Hematopoietic multipotent progenitor cell treated with erythropoietin and hydrocortisone succinate and interleukin-3 and kit ligand, for 17 days (in vitro differentiated cells): ENCODE measurements at places on chromosomes 6 and 20.

DNA sequence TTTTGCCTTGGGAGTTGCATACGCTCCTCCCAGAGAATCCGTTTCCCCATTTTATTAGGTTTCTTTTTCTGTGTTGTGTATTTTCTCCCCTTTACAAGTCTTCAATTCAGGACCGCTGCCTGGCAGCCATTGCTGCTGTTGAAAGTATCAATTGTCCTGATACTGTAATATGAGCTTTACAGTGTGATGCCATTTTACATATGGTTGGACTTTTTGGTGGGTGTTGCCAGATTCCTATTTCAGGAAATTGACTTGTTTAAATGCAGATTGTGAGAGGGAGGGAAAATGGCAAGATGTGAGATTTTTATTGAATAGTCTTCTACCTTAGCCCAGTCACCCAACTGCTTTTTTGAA is 1.2 kb downstream of the PANK2 start:
- no peak for DNase-seq

- DNase-seq, result no peak
Observed at GRCh38 chr6:89985751-89986493, 91.7 kb downstream of the GJA10 start.

GRCh38 chr20:47305667-47306066 is 50.8 kb downstream of the ZMYND8 start:
- no peak for DNase-seq

GRCh38 chr20:44540834-44541233 is 19.0 kb upstream of the SERINC3 start:
- no peak for DNase-seq

DNA sequence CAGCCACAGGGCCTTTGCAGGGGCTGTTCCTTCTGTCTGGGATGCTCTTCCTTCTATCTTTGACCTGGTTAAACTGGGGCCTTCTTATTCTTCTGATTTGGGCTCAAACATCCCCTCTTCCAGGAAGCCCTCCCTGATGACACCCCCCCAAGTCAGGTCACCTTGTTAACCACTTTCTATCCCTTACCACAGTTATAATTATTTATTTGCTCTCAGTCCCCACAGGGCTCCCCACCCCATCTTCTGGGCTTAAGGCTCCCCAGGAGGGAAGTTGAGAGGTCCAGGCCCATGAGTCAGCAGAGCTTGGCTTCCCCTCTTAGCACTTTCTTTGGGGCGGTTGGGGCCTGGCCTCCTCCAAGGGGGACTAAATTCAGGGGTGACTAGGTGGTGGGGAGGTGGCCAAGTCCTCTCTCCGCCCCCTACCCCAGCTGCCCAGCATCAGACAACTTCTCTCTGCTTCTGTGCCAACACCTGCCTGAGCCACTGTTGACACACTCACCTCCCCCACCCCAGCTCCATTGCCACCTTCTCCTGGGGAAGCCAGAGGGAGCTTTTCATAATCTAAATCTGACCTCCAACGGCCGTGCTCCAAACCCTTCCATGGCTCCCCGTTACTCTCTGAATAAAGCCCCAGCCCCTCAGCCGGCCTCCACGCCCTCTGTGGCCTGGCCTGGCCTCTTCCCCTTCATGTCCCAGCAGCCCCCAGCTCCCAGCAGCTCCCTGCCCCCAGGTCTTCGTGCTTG is 70.0 kb downstream of the CEBPB start:
- DNase-seq, result no peak

GRCh38 chr6:157312757-157313156 is 10.6 kb downstream of the TMEM242 start:
- DNase-seq, result peak; percentile 26

GRCh38 chr6:158789115-158789917 is 29.9 kb downstream of the EZR start:
- no peak for DNase-seq

DNA sequence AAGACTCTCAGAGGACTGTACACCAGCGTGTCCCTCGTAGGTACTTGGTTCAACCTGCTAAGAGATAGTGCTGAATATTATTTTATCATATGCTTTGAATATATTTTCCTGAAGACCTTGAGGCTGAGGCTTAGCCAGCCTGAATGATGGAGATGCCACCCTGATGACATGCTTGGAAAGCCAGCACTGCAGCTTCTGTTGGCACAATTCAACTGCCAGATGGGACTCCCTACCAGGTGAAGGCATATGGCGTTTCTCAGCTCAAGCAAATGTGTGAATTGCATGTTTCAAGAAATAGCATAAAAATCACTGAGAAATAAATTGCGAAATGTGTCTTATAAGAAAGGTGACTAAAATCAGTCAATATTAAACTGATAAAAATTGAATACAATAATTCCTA is 228.1 kb upstream of the CST7 start:
- no peak for DNase-seq

DNA sequence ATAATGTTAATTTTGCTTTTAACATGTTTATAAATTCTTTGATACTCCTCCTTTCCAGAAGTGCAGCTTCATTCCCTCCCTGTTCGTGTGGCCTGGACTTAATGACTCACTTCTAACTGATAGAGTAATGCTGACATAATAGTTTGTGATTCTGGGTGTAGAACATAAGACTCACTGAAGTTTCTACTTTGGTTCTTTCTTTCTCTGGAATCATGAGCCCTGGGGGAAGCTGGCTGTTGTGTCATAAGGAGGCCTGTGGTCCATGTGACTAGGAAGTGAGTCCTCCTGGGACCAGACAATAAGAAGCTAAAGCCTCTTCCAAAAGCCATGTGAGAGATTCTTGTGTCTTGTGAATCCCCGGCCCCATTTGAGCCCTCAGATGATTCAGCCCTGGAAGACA is 30.5 kb upstream of the HLA-G start:
- DNase-seq, result no peak

DNA sequence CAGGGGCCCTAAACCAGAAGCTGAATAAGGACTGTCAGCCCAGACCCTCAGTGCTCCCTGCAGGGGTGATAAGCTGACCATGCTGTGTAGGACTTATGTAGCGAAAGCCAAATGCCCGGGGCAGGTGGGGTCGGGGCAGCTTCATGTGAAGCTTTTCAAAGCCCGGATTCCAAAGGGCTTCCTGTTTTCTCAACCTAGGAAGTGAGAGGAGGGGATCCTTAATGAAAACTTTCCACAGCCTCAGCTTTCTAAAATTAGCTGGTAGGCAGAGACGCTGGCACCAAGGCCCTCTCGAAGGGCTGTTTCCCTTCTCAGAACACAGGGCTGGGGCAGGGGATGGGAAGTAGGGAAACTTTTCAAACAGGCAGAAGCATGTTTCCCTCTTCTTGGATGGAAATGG is 148.9 kb downstream of the NFATC2 start:
- no peak for DNase-seq

DNA sequence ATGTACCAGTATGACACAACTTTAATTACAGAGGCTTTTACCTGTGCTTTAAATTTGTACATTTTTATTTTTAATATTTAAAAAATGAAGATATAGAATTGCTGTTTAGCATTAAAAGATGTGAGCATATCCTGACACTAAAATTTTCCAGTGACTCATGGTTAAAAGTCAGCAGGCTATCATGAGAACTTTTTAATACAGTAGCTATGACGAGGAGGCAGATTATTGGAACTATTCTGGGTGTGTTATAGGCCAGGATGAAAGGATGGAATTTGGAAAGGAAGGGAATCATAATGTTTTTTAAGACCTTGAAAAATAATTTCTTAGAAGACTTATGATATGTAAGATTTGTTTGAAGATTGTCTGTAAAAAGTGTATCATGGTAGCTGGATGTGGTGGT is 91.0 kb downstream of the GFRA4 start:
- no peak for DNase-seq

GRCh38 chr6:3222506-3223038 is 4.9 kb downstream of the TUBB2B start:
- no peak for DNase-seq

GRCh38 chr6:40877362-40877761 is 161.7 kb downstream of the UNC5CL start:
- DNase-seq, result no peak

DNA sequence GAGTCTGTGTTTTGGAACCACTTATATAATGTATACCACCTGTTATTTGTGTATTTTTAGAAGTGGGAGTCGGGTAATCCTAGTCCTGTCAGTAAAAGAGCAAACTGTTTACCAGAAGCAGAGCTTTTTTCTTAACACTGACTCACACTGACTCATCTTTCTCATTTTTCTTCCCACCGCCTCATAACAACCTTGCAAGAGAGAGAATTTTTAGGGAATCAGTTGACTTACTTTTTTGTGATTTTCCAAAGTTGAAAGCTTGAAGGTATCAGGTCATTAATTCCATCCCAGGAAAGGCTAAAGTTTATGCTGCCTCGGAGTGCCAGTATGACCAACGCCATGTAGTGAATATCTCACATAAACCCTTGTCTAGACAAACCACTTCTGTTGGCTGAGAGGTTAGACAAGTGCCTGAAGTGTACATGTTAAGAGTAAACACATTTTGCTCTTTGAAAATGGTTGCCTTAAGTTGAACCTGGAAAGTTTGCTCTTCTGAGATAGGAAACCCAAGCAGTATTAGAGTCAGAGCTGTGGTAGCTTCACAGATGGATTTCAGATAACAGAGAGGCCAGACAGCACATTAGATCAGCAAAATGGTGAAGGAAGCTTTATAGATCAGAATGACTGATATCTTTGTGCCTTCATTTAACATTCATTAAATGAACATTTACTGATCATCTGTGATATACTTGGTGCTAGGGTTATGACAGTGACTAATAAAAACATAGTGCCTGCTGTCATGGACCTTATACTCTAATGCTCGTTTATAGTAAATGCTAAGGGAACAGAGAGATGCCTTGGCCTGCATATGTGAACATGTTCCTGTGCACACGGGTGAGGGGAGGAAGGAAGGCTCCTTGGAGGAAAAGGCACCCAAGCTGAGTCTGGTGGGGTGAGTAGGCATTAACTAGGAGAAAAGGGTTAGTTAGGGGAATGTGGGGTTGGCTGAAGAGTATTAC is 29.1 kb upstream of the PKIG start:
- DNase-seq, result peak; percentile 75

- no peak for DNase-seq
Observed at GRCh38 chr6:22545051-22545450, 24.3 kb upstream of the HDGFL1 start.

DNA sequence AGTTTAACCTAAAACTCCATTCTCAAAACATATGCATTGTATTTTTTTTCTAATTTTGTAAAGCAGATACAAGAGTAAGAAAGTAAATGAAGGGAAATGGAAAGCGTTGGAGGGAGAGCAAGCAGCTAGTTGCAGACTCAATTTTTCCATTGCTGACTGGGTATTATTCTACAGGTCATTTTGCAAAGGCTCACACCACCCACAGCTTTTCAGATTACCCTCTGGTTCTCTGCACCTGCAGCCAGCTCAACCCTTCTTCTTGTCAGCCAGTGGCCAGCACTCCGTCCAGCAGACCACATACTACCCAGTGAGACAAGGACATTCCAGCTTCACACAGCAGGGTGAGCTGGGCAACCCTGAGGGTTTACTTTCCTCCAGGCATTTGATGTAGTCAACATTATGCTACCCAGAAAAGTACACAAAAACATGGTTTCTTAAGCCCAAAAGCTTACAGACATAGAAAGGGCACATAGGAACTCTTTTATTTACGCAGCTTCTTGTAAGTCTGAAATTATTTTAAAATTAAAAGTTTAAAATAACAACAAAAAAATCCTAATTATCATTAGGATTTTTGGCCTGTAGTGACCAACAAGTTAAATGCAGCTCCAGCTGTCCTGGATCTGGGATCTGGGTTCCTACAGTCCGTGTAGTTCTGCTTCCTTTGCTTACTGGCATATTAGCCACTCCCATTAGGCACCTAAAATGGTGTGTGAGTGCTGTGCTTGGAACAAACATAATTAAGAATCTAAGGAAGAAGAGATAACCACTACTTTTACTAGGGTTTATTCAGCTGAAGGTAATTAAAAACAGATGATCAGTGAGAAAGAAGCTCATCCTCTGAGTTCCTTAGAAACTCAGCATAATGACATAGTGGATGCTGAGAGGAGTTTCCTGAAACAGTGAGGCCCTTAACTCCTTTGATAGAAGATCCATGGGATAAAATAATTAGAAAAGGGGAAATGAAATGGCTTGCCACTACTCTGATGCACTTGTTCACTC is 185.3 kb downstream of the PKHD1 start:
- no peak for DNase-seq

GRCh38 chr20:47141350-47141921 is 215.1 kb downstream of the ZMYND8 start:
- DNase-seq, result no peak

- no peak for DNase-seq
Observed at GRCh38 chr6:70175770-70176169, 127.1 kb downstream of the COL9A1 start.

- no peak for DNase-seq
Observed at GRCh38 chr6:161271343-161272030, 2.4 kb downstream of the AGPAT4 start.

DNA sequence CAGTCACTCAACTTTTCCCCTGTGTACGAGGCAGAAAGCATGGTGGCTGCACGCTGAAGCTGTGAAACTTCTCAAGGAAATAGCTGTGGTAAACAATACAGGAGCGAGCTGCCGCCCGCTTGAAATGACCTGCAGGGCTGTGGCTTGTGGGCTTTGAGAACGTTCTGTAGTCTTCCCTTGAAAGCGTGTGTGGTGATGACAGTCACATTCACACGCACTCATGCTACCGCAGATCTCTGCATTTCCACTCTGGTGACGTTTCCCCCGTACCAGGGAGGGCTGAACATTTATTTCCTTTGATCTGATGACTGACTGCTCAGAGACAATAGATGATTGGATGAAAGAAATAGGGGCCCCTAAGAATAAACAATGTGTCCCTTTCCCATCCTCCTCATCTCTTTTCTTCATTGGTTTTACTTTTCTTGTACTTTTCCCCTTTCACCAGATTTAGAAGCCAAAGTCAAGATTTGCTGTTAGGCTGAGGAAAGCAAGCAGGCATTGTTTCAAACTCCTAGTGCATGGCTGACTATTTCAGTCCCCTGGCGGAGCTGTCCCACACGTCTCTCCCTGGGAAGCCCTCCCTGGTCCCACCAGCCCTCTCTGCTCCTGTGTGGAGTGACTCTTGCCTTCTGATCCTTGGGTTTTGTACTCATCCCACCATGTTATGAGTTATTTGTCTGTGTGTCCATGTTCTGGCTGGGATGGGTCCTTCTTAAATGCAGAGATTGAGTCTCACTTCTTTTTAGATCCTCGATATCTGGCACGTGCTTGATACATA is 3.9 kb downstream of the SYTL3 start:
- no peak for DNase-seq

DNA sequence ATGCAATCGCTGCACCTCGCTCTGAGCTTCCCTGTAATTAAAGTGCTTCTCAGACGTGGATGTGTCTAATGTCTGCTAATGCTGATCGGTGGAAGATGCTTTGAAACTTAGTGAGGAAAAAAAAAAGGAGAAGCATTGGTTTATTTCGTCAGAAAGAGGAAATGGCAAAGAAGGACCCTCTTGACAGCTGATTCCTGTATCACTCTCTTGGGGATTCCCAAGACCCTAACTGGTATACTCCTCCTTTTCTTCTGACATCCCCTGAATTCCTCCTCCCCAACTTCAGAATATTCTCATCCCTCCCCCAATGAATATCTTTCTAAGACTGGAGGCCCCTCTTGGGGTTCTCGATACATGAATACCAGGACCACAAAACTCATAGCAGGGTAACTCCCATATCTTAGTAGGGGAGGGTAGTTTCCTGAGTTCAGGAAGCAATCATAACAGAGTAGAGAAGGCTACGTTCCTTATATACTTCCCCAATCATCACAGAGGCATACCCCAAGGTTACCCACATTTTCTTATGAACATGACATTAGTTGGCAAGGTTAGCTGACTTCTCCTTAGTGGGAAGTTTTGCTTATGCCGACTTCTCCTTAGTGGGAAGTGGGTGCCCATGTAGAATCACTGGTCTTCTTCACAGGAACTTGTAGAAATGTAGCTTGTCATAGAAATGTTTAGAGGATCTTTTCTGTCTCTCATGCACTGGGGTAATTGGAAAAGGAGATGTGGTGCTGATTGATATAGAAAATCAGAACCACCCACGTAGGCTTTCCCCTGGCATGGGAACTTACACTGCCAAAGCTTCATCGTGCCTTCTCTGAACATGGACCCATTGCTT is 63.8 kb upstream of the ATXN1 start:
- DNase-seq, result no peak
